ENCODE measurements at places on chromosomes 1 and 21. TPM values are rescaled to one million over a fixed set of nuclear protein-coding genes. Genes with fewer than 3 reads are reported as not detected.

The RAB42 gene
- total RNA-seq = 0.75 TPM

The NPR1 gene
- total RNA-seq = 7.1 TPM

The MANEAL gene
- total RNA-seq = 4.3 TPM

The DTL gene
- total RNA-seq = 0.10 TPM

The FGR gene
- total RNA-seq = 3.0 TPM

The EDN2 gene
- not detected for total RNA-seq

The NRIP1 gene
- total RNA-seq = 19.3 TPM

The C1orf87 gene
- total RNA-seq = not detected

The HMGCL gene
- 170 TPM for total RNA-seq

The CYP4A11 gene
- 501 TPM for total RNA-seq

The LCE6A gene
- total RNA-seq = not detected

The ERICH3 gene
- 0.15 TPM for total RNA-seq

The CFAP410 gene
- total RNA-seq = 13.9 TPM

The SMG7 gene
- 25.3 TPM for total RNA-seq

The ANKRD45 gene
- not detected for total RNA-seq

The CYP4X1 gene
- 2.4 TPM for total RNA-seq

The IFI44L gene
- total RNA-seq = 0.63 TPM

The MORC3 gene
- total RNA-seq = 12.6 TPM

The AXDND1 gene
- total RNA-seq = not detected

The ELAVL4 gene
- total RNA-seq = 0.18 TPM

The PRDM16 gene
- total RNA-seq = 0.43 TPM

The CLSTN1 gene
- total RNA-seq = 8.1 TPM

The MINDY1 gene
- 23.3 TPM for total RNA-seq

The KDM1A gene
- total RNA-seq = 20.0 TPM

The DIRAS3 gene
- total RNA-seq = 3.9 TPM

The FHAD1 gene
- total RNA-seq = not detected

The CCDC27 gene
- not detected for total RNA-seq

The ADGRL4 gene
- 2.7 TPM for total RNA-seq

The PPM1J gene
- 0.33 TPM for total RNA-seq

The SLC1A7 gene
- 0.35 TPM for total RNA-seq

The KRTAP19-1 gene
- total RNA-seq = not detected

The ITLN2 gene
- total RNA-seq = not detected

The RNU1-1 gene
- total RNA-seq = 1,159 TPM

The POGZ gene
- total RNA-seq = 29.3 TPM

The IL20 gene
- not detected for total RNA-seq

The CENPF gene
- 1.1 TPM for total RNA-seq

The LMX1A gene
- total RNA-seq = not detected

Measured in left lobe of liver (tissue), 2 donors.